ENCODE measurements at places on chromosomes 12 and 14.

- DNase-seq: no peak
These were observed 11.3 kb upstream of the STAC3 start for GRCh38 chr12:57262126-57262822.

- no peak for DNase-seq
These were observed 89.2 kb downstream of the CRADD start for GRCh38 chr12:93766371-93766770.

- no peak for DNase-seq
These were observed 11.3 kb downstream of the COA8 start for GRCh38 chr14:103574104-103574503.

GRCh38 chr12:25730489-25731349 is 177.6 kb upstream of the LMNTD1 start:
- DNase-seq: no peak

- DNase-seq: no peak
These were observed 40.8 kb downstream of the SPATA7 start for GRCh38 chr14:88426271-88426670.

- DNase-seq: no peak
These were observed 398.6 kb upstream of the FLRT2 start for GRCh38 chr14:85131226-85131922.

- no peak for DNase-seq
These were observed 653.3 kb upstream of the MIS18BP1 start for GRCh38 chr14:45906257-45906656.

GRCh38 chr14:55313480-55313879 is 42.3 kb downstream of the FBXO34 start:
- no peak for DNase-seq

DNA sequence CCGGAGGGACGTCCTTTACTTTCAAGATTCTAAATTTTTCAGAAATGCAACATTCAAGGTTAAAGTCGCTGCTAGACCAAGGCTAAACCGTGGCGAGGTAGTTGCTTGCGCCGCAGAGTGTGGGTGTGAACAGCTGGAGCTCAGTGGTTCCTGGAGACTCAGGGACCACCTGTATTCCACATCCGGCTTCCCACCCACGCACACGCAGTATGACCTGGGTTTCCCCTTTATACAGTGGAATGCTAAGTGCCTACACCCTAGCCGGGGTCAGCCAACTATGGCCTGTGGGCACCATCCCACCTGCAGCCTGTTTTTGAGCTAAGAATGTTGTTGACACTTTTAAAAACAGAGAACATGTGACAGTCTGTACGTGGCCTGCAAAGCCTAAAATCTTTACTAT is 42.9 kb upstream of the TESC start:
- DNase-seq: no peak

- no peak for DNase-seq
These were observed 13.5 kb downstream of the MIA2 start for GRCh38 chr14:39247256-39247655.
